ENCODE measurements at places on chromosomes 4 and X.

- DNase-seq, result no peak
These were observed 25.7 kb downstream of the USP53 start for GRCh38 chr4:119238068-119238722.

DNA sequence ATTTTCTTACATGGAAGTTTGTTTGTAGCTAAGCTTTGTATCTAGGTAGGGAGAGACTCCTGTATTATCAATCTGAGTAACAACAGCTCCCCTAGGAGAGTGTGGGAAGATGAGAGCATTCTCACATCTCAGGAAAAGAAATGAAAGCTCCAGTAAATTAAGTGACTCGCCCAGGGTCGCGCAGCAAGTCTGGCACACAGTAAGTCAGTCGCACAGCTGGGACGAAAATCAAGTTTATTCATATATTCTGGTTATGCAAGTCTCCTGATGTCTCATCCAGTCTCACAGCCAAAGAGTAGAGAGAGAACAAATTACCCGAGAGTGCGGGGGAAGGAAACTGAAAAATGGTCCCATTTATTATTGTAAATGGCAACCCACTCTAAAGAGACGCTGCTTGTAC is 216.1 kb downstream of the STK32B start:
- DNase-seq, result no peak

DNA sequence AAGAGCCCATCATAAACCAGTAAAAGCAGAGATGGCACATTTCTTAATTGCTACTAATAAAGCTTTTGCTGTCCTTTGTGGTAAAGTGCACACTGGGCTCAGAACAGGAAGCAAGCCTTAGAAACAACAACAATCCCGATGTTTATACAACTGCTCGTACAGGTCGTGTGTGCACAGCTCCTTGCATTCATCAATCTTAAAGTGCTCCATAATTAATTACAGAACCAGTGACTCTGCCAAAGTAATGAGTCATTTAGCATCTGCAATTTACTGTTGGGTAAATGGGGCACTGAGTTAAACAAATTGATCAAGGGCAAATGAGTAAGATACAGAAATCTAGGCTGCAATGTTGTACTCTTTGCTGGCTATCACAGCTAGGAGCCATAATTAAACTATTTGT is 61.3 kb upstream of the TXK start:
- DNase-seq, result no peak

DNA sequence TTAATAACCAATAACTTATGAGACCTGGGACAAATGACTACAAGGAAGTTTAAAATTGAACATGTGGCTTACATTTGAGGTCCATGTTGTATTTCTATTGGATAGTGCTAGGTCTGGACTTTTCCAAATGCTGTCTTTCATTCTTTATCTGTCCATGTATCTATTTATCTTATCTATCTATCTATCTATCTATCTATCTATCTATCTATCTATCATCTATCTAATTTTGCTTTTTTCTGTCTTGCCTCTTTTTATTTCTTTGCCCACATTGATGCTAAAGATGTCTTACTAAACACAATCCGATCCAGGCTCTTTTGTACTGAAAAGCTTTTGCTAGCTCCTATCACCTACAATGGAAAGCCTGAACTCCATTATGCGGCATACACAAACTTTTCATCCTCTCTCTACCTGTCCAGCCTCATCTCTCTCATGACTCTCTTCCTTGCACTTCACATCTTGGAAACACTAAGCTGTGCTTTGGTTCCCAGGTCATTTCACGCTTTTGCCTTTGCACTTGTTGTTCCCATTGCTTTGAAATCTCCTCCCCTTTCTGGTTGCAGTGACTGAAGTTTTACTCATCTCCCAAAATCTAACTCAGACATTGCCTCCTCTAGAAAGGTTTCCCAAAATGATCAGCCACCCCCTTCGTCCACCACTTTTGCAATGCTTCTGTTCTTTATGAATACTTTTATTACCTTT is 107.2 kb downstream of the SYNPO2 start:
- no peak for DNase-seq

DNA sequence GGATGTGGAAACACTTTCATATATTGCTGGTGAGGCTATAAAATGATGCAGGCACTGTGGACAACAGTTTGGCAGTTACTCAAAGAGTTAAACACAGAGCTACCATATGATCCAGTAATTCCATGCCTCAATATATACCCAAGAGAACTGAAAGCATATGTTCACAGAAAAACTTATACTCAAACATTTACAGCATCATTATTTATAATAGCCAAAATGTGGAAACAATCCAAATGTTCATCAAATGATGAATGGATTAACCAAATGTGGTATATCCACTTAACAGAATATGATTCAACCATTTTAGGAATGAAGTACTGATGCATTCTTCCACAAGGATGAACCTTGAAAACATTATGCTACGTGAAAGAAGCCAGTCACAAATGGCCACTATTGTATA is 603.8 kb downstream of the IQCM start:
- no peak for DNase-seq

- DNase-seq, result no peak
These were observed 14.1 kb upstream of the PPARGC1A start for GRCh38 chr4:23903859-23904438.

DNA sequence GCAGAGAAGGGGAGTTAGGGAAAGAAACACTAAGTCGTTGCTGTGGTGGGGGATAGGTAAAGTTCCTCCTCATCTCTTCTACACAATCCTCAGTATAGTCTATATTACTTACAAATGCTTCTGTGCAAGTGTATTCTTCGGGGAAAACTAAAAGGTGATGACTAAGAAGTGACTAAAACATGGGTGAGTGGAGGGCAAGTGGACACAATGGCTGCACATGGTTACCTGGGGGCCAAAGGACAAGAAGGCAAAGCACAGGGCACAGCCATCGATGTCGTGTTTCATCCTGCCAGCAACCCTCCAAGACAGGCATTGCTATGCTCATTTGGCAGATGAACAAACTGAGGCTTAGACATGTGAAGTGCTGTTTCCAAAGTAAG is 35.5 kb upstream of the CCKAR start:
- DNase-seq, result no peak

DNA sequence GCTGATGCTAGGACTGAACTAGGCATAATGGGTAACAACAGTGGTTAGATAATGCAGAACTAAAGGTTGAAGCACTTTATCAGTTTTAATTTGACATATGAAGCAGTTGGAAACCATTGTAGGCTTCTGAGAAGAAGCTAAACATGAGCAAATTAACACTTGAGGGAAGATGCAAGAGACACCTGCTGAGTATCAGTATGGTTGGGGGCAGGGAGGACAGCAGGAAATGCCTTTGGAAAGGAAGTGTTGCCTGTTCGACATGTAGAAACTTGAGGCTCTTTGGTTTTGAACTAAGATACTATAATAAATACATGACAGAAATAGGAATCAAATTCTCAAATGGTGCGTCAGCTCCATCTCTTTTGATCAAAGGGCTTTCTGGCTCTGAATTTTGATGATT is 115.6 kb downstream of the FHIP1A start:
- DNase-seq, result no peak
